ENCODE measurements at places on chromosomes 11 and 22.
A peak's percentile ranks its signal among the peaks of the same experiment; 100 is the strongest.

DNA sequence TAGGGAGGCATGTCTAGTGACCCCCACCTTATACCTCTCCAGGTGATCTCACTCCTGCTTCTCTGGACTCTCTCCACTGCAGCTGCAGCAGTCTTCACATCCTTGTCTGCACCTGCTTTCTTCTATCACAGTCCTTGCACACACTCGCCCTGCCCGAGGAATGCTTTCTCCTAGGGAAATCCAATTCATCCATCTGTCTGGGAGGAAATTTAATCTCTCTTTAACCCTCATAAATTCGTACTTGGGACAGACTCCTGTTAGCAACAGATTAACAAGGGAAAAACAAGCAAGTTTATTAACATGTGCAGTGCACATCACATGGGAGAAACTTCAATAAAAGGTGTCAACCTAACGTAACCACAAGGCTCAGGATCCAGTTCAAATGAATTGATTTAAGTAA, 11.3 kb upstream of the RCN1 start:
- no peak for DNase-seq

GRCh38 chr22:17948101-17948500, 76.3 kb downstream of the MICAL3 start:
- DNase-seq = no peak

DNA sequence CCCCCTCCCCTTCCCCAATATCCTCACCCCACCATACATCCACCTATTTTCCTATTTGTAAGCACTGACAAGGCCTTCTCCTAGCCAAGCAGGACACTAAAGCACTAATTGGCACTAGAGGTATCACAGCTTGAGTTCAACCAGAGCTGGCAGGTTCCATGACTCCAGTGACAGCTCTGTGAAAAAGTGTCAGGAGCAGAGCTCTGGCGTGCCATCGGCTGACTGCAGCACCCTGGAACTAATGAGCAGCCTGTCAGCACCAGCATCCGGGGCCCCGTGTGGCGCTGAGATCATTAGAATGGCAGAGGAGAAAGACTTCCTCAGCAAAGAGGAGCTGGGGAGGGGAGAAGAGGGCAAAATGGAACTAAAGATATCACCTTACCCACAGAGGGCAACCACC, 847.4 kb downstream of the NTM start:
- DNase-seq = no peak

- DNase-seq = no peak
Measured at GRCh38 chr11:113685654-113686359, 20.3 kb downstream of the TMPRSS5 start.

- no peak for DNase-seq
Measured at GRCh38 chr22:33897448-33897835, 22.8 kb downstream of the LARGE1 start.

GRCh38 chr11:43537833-43538615, 142.5 kb upstream of the HSD17B12 start:
- DNase-seq = no peak

DNA sequence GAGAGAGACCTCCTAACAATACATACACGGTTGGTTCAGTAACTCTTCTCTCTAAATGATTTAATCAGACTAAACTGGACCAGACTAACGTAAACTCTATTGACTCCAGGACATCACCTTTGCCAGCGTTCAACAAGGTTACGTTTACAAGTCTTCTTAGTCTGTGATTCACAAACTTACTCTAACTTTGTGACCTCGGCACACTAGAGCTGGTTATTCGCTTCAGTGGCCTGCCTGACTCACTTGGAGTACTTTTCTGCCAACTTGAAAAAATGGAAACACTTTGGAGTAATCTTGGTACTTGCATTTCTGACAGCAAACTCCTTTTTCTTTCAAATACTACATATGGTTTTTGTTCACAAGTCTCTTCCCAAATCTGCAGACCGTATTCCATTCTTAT, 26.2 kb downstream of the MTMR2 start:
- no peak for DNase-seq

DNA sequence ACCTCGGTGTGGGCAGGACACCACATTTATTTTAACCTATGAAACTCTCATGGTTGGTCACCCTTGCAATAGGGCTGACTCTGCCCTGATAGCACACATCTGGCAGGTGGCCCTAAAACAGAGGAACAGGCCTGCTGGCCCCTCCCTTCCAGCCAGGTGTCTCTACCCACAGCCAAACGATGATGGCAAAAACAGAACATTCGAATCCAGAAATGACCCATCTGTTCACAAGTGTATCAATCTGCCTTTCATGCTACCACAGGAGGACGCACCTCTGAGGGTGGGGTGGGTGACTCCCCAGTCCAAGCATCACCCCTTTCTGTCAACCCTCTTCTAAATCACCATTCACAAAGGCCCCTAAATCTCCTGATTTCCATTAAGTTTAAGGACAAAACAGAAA, 118.1 kb downstream of the ETS1 start:
- no peak for DNase-seq

- no peak for DNase-seq
Measured at GRCh38 chr22:27250886-27251285, 550.7 kb downstream of the MN1 start.

DNA sequence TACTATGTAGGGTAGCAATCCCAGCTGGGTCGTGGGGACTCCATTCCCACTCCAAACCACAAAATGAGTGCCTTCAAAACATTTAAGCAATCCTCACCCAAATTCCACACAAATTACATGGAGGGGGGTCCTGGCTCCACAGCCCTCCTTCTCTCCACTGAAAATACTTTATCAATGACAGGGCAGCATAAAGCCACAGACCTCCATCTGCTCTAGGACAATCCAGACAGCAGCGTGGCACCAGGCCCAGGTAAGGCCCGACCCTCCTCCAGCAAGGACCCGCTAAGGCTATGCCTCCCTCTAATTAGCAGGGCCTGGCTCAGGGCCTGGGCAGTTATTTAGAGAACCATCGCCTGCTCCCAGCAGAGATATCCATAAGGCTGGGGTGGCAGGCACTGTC, at the start of gene PANX3:
Gene PANX3, plus strand, starts transcription at position 365 of the 400 bp plus-strand sequence. CDS start 129 bp downstream, outside the sequence.
- no peak for DNase-seq

- DNase-seq = no peak
Measured at GRCh38 chr11:66061268-66061667, 8.8 kb upstream of the PACS1 start.

- no peak for DNase-seq
Measured at GRCh38 chr22:21939461-21939913, 13.2 kb downstream of the PPM1F start.

DNA sequence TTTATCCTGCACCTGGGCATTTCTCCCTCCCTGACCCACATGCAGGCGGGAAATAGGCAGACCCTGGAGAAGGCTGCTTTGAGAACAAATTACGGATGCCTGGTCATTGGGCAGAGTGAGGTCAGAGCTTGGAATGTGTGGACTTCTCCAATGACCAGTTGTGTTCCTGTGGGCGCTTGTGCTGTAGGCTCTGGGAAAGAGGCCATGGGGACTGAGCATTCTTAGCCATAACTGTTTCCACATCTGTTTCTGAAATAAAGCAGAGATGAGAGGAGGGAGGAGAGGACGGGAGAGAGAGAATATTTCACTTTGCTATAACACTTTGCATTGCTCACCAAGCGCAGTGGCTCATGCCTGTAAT, 11.2 kb upstream of the TMEM184B start:
- DNase-seq = no peak

DNA sequence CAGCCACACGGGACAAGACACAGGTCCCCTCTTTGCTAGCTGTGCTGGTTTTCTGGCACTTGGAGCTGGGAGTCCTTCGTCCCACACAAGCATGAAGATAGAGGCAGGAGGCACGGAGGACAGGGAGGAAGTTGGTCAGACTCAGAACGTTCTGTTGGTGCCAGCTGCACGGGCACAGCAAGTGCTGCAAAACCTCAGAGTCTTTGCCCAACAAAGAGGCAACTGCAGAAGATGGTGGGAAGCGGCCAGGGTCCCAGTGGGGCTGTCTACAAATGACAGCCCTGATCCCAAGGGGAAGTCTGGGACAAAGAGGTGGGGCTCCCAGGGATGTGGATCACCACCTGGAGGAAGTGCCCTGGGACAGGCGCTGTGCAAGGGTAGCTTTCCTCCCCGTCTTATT, 9.4 kb upstream of the OSM start:
- no peak for DNase-seq

DNA sequence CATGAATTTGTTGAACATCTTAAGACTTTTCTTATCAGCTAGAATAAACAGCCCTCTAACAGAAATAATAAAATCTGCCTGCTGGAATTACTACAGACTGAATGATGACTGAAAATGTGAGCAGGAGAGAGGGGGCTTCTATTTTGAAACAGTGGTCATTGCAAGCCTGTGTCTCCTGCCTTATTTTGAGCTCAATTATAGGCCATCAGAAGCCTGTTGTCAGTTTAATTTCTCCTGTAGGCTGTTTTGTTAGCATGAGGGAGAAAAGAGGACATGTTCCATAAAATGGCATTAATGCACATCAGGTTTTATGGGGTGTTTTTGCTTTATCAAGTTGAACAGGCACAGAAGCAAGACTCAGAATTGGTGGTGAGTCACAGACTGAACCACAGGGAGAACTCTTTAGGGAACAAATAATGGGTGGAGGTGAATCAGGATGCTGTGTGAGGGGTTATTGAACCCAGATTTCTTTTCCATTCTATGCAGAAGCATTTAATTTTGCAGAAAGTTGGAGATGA, 129.1 kb downstream of the PARVA start:
- DNase-seq = no peak

- DNase-seq = no peak
Measured at GRCh38 chr11:58506935-58507334, 970 bp downstream of the OR5B21 start.

GRCh38 chr11:29328961-29329441, 687.8 kb downstream of the KCNA4 start:
- DNase-seq = peak; percentile 67

DNA sequence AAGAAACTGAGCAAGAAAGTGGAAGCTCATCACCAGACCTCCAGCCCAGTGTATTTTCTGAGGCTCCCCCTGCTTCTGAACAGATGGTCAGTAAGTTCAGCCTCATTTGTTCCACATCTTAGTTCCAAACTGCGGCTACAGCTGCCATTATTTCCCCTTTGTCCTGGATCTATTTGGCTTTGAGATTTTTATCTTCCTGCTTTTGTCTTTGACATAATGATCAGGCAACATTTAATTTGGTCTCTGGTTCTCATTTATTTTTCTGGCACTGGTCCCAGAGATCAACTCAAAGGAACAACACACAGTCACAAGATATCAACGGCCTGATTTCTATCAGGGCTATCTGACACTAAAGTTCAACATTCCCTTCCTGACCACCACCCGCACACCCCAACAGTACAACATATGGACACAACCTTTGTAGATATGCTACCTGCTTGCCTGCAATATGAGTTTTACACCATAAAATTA, 137.5 kb downstream of the FAM76B start:
- no peak for DNase-seq

DNA sequence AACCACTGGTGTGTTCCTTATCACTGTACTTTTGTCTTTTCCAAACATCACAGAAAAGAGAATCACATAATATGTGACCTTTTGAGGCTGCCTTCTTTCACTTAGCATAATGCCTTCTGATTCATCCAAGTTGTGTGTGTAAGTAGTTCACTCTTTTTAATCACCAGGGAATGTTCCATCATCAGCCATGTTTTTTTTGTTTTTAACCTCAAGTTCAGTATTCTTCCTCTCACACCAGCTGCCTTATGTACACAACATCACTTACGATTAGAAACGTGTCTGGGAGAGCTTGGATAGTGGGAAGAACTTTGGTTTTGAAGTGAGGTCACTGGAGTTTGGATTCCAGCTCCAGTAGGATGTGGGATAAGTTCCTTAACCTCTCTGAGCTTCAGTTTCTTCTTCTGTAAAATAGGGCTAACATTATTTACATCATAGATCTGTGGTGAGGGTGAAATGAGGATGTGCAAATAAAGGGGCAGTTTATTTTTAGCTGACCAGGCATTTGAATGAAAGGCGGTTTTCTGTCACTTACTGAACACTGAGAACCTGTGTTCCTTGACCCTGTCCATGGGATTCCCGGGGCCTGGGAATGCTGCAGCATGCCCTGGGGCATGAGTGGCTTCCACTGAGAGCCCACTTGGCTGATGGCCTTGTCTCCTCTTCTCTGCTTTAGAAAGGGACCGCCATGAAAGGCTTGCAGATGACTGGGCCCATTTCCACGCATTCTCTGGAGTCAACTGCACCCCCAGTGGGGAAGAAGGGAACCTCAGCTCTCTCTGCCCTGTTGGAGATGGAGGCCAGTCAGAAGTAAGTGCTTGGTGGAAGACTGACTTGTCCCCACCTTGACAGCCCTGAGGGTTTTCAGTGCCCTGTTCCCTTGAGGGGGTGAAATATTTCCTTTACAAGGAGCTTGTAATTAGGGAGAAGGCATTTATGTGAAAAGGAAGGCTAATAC, 92.6 kb downstream of the DEPDC5 start:
- DNase-seq = no peak

DNA sequence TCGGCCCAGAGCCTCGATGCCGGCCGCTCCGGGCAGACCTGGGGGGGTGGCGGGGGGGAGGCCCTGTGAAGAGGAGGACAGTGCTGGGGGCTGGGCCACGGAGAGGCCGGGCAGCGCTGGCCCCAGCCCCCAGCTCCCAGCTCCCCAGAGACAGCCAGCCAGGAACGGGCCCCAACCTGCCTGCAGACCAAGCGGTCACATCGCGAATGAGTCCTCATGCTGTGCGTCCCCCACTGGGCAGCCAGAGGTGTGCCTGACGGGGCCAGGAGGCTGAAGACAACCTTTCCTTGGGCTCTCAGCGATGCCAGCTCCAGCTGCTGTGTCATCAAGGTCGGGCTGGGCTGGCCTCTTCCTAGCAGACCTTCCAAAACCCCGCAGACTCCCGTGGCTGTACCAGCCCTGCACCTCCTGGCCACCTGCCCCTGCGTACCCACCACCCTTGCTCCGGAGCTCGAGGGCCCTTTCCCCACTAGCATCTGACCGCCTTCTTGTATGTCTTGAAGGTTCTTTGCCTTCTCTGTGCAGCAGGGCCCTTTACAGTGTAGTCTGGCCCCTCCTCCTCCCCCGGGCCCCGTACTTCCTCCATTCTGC, 88.4 kb downstream of the CDKN1C start:
- DNase-seq = no peak

DNA sequence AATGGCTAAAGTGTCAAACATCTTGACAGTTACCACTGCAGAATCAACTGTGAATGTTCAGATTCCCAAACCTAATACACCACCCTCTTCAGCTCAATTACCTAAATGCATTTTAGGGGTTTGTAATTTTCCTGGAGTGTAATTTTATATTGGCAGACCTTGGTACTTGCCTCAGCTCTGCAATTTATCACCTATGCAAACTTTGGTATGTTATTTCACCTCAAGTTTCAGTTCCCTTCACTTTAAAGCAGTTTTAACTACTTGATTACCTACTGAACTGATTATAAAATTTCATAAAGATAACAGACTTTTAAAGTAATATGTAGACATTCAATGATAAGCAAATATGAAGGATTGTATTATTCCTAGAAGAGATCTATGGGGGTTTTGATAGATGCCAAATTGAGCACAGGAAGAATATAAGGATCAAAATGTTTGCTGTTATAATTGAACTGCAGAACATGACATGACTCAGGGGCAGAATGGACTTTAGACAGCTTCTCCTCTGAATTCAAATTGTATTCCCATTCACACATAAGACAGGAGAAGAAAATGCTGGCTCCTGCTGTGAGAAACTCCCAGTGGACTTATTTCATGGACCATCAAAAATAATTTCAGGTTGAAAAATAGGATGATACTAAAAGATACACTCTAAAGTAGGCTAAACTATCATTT, 491.5 kb upstream of the LUZP2 start:
- DNase-seq = no peak

GRCh38 chr11:72233056-72233772, 8.6 kb downstream of the INPPL1 start:
- DNase-seq = no peak
